ENCODE measurements at places on chromosomes 13 and 19. TPM values are rescaled to one million over a fixed set of nuclear protein-coding genes. Genes with fewer than 3 reads are reported as not detected.

DNA sequence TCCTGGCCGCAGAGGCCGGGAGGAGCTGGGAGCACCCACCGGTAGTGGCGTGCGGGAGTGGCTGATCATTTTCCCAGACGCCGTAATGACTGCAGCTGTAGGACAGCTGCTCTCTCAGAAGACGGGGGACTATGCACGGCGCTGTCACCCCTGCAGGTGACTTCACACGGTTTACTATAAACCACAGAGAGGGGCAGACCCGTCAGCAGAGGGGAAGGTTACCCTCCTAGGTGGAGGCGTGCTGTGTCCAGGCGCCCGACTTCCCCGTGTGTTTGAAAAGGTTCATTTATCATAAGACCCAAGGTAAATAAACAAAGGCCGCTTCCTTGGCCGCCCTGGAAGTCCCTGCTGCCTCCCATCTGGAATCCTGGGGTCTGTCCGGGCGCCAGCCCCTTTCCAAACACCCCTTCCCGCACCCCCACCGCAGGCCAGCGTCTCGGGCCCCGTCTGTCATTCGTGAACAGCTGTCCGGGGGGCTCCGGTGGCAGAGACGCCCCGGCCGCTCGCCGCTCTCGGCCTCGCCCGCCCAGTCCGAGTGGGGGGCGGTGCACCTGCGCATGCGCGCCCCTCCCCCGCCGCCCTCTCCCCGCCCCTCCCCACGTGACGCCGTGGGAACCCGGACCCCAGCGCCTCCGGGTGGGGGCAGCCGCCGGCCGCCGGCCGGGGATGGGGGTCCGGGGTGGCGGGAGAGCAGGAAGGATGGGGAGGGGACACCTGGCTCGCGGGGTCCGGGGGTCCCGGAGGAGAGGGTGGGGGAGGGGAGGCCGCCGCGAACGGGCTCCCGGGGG lies 915 bp downstream of the SHC2 start:
- peak; percentile 35 for DNase-seq

- DNase-seq, result no peak
Measured at GRCh38 chr19:40622773-40623075, 21.6 kb downstream of the LTBP4 start.

DNA sequence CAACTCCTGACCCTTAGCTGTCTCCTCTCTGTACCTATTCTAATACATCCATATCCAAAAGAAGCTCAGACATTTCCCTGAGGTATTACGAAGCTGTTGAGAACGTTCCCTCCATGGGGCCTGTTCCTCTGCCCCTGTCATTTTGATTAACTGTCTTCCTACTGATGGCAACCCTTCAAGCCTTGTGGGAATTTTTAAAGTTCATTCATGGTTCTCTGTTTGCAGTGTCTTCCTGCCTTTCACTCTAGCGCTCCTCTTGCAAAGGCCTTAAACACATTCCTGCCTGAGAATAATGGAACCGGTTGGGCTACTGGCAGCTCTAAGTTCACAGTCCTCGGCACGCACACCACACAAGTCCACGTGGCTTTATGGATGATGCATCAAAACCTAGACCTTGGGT lies 66.1 kb downstream of the LHFPL6 start:
- no peak for DNase-seq

- DNase-seq, result no peak
Measured at GRCh38 chr13:33123066-33123859, 107.0 kb downstream of the KL start.

GRCh38 chr19:50203281-50204080 lies at the start of gene MYH14:
MYH14 (plus strand) TSS chr19:50203622; CDS start chr19:50210366, 6,744 bp downstream.
- DNase-seq, result peak; percentile 86

GRCh38 chr19:792306-792885 lies 4.9 kb upstream of the PTBP1 start:
- no peak for DNase-seq

DNA sequence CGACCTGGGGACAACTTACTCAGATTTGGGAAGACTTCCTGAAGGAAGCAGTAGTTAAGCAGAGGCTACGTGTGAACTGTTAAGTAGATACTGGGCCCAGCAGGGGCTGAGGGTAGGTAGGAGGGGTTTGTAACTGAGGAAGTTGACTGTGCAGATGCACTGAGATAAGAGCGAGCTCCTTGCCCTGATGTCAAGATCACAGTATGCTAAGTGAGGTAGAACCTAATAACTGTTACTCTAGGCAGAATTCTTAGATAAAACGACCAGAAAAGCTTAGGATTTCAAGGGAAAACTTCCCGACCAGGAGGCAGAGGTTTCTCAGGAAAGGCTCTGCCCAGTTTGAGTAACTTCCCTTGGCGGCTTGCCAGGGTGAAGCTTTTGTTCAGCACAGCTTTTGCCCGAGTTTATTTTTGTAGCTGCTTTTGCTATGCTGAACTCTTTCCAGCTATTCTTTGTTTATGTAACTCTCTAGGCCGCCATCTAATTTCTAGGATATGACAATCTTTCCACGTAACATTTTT lies 632.1 kb downstream of the DIAPH3 start:
- peak; percentile 39 for DNase-seq

CERS1 gene
- polyA plus RNA-seq, result 3.2 TPM

- DNase-seq, result no peak
Measured at GRCh38 chr13:113659337-113659736, 1.3 kb upstream of the ATP4B start.

- no peak for DNase-seq
Measured at GRCh38 chr13:66139701-66140100, 1090.4 kb downstream of the PCDH9 start.

FXYD1 gene
- 53.0 TPM for polyA plus RNA-seq

PSG2 gene
- 0.27 TPM for polyA plus RNA-seq

DNA sequence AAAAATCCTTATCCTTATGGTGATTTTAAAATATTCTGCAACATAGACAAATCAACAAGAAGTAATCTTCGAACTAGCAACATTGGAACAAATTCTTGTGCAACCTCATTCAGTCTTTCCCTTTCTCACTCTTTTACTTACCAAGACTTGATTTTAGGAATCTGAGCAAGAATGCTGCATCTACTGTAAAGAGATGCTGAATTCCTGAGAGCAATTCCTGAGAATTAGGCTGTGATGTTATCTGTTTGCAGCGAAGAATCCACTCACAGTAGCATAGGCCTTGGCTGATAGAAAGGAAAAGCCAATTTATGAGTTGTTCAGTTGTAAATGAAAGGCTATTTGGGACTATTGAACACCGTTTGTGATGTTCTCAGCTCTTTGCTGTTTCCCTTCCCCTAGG lies 144.3 kb downstream of the CRYL1 start:
- DNase-seq, result no peak

CEACAM20 gene
- not detected for polyA plus RNA-seq

DNA sequence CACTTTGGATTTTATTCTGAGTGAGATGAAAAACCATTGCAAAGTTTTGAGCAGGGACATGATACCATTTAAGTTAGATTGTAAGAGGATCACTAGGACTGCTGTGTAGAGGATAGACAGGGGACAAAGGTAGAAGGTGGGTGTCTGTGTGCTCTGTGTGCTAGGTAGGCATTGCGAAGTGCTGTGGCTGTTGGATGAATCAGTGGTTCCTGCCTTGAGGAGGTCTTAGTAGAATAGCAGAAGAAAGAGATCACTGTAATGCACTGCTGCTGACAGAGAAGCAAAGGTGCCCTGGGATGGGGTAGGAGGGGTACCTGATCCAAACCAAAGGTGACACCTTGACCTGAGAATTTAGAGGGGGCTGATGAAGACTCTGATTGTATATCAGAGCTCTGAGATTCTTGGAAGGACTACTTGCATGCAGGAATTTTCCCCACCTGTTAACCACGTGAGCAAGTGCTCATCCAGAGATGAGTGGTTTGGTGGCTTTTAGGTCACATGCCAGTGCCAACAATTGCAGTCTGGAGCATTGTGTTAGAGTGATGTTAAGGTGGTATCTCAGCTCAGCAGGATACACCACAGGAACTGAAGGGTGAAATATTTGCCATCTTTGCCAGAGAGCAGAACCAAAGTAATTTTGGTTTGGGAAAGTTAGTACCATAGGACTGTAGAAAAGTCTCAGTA lies 10.8 kb downstream of the WASF3 start:
- no peak for DNase-seq
